ENCODE measurements at places on chromosomes 3 and 15.

DNA sequence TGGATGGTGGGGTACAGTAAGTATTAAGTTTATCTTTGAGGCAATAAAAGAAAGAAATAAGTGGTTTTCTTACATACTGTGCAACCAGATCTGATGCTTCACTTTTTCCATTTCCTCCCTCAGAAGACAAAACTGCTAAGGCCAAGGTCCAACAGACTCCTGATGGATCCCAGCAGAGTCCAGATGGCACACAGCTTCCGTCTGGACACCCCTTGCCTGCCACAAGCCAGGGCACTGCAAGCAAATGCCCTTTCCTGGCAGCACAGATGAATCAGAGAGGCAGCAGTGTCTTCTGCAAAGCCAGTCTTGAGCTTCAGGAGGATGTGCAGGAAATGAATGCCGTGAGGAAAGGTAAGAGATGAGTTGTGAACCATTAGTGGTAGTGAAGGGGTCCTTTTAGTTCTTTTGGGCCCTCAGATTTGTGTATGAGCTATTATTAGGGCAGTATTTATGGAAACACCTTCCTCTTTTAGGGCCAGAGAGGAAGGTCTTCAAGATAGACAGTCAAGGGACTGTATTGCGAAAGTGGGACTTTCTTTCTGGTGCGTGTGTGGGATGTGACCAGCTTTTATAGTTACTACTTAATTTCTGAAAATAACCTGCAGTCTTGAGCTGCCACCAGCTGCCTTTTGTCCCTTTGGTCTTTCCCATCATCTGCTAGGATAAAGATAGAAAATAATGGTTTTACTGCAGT, 4.6 kb downstream of the ALAS1 start:
- no peak for DNase-seq

DNA sequence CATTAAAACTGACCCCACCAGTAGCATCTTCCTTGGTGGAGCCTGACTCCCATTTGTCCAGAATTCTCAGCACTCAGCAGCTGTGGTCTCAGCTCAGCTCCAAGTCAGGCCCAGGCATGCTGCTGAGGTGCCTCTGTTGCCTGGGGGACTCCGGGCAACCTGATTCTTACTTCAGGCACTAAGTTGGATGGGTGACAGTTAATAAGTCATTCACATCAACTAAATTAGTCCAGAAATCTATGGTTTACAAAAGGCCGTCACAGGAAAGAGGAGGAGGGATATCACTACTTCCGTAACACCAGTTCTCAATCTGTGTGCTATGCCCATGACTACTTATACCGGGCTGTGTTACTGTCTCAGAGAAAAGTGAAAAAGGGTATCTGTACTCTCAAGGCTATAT, 310.2 kb downstream of the SATB1 start:
- no peak for DNase-seq

- DNase-seq = no peak
Measured at GRCh38 chr15:40746916-40747418, 8.1 kb downstream of the RMDN3 start.

GRCh38 chr3:138434276-138434874, at the start of gene ESYT3:
ESYT3 (plus strand) TSS chr3:138434616; CDS start chr3:138434799, 183 bp downstream.
- peak; percentile 19 for DNase-seq

GRCh38 chr3:136932523-136932922, 25.3 kb upstream of the IL20RB start:
- no peak for DNase-seq

DNA sequence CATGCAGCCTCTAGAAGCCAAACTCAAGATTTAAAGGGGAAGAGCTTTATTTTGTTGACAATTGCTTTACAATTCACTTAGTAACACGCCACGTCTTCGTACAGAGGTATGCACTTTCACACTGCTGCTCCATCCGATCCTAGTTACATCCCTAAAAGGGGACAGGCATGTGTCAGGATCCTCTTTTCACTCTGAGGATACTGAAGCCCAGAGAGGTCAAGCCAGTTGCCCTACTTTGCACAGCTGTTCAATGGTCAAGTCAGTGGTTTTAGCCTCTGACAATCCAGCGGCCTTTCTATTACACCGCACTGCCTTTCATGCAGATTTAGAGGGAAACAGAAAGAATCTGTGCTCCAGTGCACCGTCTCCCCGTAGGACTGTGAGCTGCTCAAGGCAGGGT, 44.9 kb upstream of the CHRNB4 start:
- DNase-seq = no peak

DNA sequence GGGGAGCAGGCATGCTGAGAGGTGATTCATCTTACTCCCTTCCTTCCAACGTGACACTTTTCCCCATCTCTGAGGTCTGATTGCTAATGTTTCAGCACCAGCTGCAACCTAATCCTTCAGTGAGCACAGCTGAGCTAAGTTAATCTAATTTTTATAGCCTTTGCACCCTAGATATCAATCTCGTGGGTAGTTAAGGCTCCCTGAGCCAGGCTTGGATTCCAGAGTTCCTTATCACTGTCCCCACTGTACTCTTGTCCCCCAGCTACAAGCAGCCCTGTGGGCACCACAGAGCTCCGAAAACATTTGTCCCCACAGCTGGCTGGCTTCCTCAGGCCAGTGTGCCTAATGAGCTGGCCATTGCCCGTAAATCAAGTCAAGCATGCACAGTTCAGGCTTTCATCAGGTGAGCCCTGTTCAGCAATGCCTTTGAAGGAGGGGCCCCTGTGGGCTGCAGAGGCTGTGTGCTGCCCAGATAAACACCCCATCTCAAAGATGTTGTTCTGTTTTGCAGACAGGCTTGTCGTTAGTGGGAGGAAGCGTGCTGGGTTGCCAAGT, 376.9 kb upstream of the RASGRP1 start:
- no peak for DNase-seq

DNA sequence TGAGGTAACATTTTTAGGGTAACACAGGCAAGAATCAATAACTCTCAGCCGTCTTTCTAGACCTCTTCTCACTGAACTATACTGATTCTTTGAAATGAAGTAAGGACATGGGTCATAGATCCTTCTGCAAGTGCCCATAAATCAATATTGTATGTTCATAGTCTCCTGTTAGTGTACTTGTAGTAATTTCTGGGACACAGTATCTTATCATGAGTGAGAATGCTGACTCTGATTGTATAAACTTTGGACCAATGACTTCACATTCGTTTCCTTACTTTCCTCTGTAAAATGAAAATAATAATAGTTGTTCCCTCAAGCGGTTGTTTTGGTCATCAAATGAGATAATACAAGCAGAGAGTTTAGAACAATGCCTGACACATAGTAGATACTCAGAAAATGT, 777.1 kb upstream of the GOLIM4 start:
- DNase-seq = no peak

DNA sequence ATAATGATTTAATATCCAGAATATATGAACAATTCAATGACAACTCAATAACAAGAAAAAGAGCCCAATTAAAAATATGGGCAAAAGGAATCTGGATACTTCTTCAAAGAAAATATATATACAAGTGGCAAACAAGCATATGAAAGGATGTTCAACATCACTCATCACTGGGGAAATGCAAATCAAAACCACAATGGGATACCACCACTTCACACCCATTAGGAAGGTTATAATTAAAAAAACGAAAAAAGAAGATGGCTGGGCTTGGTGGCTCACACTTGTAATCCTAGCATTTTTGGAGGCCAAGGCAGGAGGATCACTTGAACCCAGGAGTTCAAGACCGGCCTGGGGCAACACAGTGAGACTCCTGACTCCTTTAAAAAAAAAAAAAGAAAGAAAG, 4.1 kb downstream of the CCDC12 start:
- DNase-seq = no peak

- peak; percentile 43 for DNase-seq
Measured at GRCh38 chr3:170356596-170357175, 829 bp upstream of the SKIL start.

- DNase-seq = no peak
Measured at GRCh38 chr3:27504749-27505148, 20.6 kb upstream of the SLC4A7 start.

DNA sequence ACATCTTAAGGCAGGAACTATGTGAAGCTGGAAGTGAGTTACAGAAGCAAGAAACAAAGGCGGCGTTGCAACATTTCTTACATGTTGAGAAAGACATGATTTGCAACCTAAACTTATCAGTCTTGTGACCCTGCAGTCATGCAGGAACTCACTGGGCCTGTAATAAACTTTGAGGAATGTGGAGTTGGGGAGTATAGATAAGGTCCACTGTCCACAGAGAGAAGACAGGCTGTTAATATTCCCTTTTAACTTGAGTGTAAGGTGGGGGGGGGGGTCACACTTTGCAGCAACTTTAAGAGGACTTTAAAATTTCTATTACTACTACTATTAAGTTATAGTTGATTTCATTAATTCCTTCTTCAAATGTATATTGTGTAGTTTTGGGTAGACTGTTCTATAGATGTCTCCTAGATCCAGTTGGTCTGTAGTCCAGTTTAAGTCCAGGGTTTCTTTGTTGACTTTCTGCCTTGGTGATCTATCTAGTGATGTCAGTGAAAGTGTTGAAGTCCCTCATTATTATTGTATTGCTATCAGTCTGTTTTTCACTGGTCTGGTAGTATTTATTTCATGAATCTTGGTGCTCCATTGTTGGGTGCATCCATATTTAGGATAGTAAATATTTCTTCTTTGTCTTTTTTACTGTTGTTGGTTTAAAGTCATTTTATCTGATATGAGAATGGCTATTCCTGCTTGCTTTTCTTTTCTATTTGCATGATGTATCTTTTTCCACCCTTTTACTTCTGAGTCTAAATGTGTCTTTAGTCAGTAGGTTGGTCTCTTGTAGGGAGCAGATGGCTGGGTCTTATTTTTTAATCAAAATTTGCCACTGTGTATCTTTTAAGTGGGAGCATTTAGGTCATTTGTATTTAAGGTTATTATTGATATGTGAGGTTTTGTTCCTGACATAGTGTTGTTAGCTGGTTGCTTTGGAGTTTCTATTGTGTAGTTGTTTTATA, 15.6 kb upstream of the FAM98B start:
- no peak for DNase-seq

GRCh38 chr3:134883697-134884385, 88.8 kb downstream of the EPHB1 start:
- DNase-seq = no peak

- no peak for DNase-seq
Measured at GRCh38 chr3:179861953-179862352, 174.8 kb downstream of the PEX5L start.

DNA sequence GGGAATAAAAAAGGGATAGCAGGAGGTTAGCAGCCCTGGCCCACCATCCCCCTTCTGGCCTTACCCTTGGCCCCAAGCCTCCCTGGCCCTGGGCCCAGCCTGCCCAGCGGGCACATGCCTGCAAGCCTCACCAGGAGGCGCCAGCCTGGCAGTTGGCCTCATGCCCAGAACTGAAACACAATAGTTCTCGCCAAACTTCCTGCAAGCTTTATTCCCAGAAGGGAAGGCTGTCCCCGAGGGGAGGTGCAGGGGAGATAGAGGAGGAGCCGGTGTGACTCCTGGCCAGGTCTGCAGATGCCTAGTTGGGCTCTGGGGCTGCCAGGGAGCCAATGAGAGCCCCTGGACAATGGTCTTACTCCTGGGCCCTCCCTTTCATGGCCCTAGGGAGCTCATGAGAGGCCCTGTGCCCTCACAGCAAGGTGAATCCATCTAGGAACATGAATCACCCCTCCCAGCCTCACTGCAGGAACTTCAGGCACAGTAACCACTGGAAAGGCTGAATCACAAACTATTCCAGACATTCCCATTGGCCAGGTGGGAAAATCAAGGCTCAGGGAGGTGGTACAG, 4.0 kb downstream of the CCDC33 start:
- DNase-seq = peak; percentile 87

GRCh38 chr3:133280586-133280985, 119.3 kb upstream of the BFSP2 start:
- no peak for DNase-seq

DNA sequence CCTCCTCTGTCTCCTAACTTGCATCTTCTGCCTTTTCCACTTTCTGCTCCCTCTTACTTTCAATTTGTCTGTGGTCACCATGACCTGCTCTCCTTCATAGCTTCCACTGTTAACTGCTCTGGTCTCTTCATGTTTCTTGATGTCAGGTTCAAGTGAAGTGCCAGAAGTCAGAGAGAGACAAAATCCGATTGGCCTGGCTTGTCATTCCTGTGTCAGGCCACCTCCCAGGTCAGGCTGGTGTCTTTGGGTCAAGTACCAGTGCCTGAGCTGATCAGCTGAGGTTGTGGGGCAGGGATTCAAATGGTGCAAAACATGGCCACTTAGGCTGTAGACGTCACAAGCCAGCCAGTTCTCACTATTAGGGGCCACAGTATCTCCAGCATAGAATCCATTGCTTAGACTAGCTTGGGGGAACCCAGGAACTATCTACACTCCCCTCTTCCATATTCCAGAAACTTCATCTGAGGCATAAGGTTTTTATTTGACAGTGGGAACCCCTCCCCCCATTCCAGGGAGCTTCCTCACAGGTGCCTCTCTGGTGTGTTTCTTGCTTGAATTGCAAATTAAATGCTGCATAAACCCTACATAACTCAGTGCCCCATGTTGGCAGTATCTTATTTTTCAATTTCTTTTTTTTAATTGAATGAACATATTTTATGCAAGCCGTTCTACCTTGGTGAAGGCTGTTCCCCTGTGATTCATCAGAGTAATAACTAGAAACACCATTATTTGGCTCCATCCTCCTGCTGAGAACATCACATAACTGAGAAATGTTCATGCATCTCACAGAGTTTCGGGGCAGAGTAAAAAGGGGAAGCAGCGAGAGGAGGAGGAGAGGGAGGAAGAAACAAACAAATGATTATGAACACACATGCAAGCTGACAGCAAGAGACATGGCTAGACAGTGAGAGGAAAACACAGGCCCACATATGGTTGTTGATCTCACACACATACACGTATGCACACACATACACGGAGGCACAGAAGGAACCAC, 175.8 kb downstream of the TLE3 start:
- no peak for DNase-seq

DNA sequence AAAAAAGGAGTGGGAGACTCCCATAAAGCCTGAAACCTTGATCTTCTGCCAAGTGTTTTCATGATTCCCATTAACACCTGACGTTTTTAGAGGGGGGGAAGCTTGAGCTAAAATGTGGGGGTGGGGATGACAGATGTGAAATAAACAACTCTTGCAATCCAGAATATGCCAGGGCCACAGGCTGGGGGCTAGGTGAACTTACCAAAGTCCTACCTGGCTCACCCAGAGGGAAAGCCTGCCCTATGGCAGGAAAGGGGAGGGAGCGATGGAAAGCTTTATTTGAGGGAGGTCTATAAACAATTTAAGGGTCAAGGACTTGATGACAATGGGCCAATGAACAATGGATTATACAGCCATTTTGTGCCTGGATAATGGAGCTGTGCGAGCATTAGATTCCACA, 108.3 kb downstream of the LRIG1 start:
- no peak for DNase-seq

DNA sequence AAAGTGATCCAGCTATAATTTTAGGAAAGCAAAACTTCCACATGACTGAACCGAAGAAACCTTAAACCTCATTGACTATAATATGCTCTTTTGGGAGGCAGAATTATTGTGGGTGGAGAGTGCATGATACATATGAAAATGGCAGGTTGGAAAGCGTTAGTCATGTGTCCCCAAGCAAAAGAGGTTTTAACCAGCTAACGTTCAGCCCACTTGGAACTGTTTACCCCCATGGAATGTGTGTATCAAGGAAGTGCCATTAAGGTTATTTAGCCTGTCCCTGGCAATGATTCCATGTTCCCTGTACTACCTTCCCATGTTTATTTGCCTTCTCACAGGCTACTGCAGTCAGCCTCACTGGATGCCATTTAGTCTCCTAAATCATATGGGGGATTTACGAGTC, 44.1 kb upstream of the LRRC58 start:
- no peak for DNase-seq
